ENCODE measurements at places on chromosomes 4 and X.

GRCh38 chr4:73477176-73477575 is 4.4 kb upstream of the AFM start:
- DNase-seq = no peak

DNA sequence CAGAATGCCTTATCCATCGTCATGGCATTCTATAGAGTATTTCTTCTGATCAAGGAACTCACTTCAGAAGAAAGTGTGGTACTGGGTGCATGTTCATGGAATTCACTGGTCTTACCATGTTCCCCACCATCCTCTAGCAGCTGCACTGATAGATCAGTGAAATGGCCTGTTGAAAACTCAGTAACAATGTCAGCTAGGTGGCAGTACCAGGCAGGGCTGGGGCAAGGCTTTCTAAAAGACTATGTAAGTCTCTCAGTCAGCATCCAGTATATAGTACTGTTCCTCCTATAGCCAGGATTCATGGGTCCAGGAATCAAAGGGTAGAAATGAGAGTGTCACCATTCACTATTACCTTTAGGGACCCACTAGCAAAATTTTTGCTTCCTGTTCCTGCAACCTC is 15.8 kb upstream of the LDB2 start:
- DNase-seq = peak; percentile 5

DNA sequence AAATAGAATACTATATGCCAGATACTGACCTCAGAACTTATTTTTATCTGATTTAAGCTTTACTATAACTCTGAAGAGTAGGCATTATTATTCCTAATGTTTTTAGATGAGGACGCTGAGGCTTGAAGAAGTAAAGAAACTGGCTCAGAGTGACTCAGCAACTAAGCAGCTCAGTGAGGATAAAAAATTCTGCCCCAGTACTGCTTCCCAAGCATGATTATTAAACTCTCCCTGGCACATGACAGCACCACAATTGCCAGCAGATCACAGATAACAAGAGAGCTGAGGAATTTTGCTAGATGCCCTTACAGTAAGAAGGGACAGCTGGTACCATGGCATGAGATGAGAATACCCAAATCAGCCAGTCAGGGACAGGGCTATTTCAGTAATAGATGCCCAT is 219.4 kb downstream of the NKX6-1 start:
- no peak for DNase-seq

DNA sequence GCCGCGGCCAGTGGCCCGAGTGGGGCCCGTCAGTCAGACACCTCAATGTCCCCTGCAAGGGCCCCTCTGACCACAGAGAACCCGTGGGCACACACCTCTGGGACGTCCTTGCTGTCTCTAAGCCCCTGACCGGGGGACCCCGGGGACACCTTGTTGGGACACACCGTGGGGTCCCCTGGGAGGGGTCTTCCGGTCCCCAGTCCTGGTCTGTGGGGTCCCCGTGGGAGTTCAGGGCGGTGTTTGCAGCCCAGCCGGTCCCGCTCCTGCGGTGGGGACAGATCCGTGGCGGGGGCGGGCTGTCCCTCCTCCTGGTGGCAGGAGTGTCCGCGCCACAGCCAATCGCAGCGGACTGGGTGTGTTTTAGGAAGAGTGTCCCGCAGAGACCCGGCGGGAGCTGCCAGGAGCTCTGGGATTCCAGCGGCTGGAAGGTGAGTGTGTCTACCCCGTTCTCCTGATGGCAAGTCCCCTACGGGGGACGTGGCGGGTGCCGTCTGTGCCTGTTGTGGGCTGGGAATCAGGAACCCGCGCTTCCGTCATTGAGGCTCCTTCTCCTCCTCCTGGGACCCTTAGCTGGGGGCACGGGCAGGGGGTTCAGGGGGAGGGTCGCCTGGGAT is 5.1 kb upstream of the PLCXD1 start:
- no peak for DNase-seq

- DNase-seq = no peak
Observed at GRCh38 chr4:153471698-153472093, 5.5 kb downstream of the TMEM131L start.

GRCh38 chr4:152458801-152459302 is 77.0 kb downstream of the FBXW7 start:
- no peak for DNase-seq

- no peak for DNase-seq
Observed at GRCh38 chr4:27087306-27088045, 226.8 kb downstream of the STIM2 start.

DNA sequence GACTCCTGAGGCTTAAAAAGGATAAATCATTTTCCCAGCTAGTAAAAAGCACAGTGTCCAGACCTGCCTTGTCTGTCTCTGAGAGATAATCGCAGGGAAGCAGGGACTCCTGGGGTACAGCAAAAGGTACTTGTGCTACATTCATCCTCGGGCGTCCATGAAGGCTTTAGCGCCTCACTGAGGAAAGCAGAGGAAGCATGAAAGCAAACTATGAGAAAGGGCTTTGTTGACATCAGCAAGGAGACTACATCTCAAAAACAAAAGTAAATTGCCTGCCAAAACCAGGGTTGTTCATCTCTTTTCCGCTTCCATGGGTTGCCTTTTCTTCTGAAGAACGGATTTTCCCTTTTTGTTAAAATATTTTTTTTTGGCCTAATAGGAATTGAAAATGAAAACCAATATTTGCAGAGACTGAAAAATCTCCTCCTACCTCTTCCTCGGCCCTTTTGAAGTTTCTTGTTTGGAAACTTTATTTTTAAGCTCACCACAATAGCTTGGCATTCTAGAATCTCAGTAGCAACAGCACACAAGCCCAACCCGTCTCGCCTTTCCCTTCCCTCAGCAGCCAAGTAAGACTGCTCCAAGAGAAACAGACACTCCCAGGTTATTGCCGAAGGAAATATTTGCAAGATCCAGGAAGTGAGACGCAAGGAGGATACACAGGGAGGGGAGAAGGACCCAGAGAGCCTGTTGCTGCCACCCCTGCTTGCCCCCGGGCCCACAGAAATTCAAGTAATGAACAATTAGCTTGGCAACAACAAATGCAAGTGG is 148.3 kb upstream of the DGKK start:
- no peak for DNase-seq

GRCh38 chr4:124372916-124373315 is 339.6 kb downstream of the ANKRD50 start:
- no peak for DNase-seq

GRCh38 chr4:83516042-83516772 is 19.7 kb upstream of the GPAT3 start:
- DNase-seq = no peak

- no peak for DNase-seq
Observed at GRCh38 chr4:138789796-138790195, 225.8 kb upstream of the NOCT start.

DNA sequence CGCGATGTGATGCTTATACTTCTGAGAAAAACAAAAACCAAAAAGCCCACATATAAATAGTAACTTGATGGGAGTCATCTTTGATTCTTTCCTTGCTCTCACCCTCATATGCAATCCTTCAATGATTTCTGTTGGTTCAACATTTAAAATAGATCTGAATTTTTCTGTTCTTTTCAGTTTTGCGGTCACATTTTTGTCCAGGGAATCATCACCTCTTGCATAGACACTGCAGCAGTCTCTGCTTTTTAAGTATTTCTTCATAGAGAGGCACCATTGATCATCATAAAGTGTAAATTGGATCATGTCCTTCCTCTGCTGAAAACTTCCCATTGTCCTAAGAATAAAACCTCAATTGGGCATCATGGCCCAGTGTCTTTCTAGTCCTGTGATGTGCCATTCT is 81.1 kb upstream of the SLC4A4 start:
- DNase-seq = no peak

DNA sequence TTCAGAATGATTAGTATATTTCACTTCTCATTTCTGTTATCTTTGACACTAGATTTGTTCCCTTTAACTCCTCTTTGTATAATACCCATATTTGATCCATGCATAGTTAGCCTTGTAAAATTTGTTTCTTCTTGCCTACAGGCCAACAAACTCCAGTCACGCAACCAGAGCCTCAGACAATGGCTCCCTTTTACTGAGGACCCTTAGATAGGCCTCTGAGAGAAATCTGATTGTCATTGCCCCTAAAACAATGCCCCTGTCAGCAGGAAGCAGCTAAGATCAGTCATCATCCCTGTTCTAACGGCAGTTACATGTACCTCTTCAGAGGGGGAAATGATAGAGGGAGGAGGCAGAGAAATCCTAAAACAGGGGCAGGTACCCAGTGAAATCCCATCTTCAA is 190.6 kb upstream of the TENT5D start:
- DNase-seq = no peak

DNA sequence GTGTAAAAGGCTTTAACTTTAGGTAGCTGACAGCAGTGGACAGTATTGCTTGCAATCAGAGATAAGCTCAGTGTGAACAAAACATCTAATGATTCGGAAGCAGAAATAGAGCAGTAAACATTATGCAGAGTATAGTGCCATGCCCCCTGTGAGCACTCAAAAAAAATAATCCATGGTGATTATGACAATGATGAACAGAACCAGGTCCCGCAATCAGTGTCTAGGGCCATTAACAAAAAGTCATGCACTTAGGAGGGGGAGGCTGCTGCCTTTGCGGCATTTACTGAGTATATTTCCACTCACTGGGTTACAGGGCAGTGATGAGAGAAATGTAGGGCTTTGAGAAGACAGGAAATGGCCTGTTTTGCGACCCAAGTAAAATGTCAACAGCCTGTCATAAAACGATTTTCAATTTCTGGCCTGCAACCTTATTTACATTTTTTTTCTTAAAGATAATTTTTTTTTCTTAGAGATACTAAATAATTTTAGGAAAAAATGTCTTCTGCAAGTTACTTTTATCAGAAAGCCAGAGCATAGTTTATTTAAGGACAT is 27.3 kb upstream of the NEIL3 start:
- DNase-seq = no peak

DNA sequence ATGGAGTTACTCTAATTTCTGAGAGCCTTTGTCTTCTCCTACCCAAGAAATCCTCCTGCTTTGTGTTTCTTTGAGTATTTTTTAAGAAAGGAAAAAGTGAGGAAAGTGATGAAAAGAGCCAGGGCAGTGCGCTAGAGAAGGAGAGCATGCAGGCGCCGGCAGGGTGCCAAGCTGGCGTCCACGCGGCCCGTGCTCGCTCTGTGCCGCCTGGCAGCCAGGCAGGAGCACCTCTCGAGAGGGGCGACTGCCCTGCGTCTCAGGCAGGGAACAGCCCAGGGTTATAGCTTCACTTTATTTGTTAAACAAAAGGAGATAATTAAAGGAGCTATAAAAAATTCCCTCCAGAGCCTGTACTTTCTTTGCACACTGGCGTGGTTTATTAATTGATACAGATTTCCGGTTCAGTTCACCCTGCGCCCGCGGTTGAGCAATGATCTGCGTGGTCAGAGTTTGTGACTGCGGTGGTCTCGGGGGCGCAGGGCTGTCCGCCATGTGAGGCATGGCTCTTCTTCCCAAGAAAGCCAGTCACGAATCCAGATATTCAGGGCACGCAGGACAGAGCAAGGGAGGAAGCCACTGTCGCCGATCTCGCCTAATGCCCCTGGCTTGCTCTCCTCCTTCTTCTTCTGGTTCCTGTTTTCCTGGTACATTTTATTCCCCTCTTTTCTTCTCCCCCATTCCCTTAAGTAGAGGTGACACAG is 110.8 kb upstream of the PAQR3 start:
- no peak for DNase-seq

GRCh38 chr4:110751183-110751582 is 128.3 kb upstream of the PITX2 start:
- DNase-seq = no peak

DNA sequence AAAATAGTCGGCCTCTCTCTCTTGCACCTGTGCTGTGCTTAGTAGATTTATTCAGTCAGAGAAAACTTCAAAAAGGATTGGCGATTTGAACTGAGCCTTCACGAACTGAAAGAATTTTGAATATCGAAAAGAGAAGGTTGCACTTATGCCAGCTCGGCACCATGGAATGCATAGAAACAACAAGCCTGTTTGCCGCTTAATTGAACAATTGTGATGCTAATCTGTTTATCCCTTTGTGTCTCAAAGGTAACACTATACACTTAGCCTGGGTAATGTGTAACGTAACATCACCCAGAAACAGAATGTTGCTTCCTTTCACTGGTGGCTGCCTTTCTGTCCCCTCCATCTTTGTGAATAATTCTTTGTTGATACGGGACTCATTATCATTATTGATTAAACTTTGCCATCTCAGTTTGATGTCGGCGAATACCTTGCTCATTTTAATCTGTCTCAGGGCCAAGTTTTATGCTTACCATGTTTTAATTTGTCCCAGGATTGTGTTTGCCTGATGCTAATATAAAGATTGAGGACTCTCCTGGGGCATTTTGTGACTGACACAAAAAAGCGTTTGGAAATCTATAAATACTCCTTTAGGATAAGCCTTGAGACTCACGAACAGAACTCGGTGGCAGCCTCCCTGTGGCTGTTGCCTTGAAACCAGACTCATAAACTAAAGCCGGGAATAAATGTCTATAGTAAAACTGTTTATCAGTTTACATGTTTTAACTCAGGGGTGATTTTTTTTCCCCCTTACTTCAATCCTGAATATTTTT is 400.5 kb downstream of the RAPGEF2 start:
- DNase-seq = no peak

GRCh38 chr4:54063737-54064316 is 578 bp downstream of the CHIC2 start:
- no peak for DNase-seq

DNA sequence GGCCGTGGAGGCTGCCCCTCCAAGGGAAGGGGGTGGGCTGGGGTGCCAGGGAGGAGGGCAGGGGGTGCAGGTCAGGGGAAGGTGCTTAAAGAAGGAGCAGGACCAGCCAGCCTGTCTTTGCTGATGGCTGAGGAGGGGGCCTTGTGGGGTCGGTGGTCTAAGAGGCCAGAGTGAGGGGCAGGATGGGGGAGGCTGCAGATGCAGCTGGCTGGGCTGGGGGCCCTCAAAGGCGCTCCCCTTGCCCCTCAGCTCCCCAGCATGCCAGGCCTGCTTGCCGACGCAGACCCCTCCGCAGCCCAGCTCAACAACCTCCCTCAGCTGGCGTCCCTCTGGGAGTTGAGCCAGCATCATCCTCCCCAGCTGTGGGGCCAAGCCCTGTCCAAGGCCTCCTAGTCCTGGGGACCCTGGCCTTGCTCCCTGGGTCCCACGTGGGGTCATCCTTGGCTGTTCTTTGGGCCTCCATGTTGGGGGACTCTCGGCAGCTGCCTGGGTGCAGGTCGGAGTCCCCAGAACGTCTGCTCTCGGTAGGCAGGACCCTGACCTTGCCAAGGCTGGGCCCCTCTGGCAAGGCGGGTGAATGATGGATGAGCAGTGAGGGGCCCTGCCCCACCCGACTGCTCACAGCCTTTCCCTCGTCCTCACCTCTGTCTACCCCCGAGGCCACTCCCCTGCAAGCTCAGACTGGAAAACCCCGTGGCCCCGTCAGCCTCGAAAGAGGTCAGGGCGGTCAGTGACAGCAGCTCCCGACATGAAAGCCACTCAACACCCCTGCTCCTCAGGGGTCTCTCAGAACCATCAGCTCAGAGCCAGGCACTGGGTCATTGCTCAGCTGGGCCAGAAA is 119.4 kb downstream of the FAM53A start:
- no peak for DNase-seq

- no peak for DNase-seq
Observed at GRCh38 chr4:162920649-162921048, 246.0 kb downstream of the NAF1 start.
